Substantia nigra (tissue), 51 donors: ENCODE measurements at places on chromosomes 16 and 17.
A peak's percentile ranks its signal among the peaks of the same experiment; 100 is the strongest.

DNA sequence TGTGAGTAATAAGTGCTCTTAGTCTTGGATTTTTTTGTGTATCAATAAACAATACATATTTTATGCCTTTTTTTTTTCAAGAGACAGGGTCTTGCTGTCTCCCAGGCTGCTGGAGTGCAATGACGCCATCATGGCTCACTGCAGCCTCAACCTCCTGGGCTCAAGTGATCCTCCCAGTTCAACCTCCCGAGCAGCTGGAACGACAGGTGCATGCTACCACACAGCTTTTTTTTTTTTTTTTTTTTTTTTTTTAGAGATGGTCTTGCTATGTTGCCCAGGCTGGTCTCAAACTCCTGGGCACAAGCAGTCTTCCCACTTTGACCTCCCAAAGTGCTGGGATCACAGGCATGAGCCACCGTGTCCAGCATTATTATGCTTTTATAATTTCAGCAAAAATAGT, 13.0 kb downstream of the ACSF2 start:
- DNase-seq: no peak

DNA sequence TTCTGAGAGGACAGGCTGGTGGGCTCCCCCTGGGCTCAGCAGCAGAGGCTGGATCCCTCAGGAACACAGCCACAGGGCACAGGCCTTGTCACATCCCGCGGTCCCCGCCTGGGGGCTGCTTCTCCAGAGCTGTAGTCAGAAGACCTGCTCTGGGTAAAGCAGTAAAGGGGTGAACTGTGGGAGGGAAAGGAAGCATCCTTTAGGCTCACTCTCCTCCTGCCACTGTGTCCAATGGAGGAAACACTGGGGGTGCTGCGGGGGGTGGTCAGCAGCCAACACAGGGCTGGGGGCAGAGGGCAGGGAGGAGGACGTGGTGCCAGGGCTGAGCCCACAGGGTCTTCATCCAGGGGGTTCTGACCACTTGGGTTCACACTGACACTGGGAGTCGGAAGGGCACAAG, 5.0 kb upstream of the SLC38A8 start:
- DNase-seq: no peak

DNA sequence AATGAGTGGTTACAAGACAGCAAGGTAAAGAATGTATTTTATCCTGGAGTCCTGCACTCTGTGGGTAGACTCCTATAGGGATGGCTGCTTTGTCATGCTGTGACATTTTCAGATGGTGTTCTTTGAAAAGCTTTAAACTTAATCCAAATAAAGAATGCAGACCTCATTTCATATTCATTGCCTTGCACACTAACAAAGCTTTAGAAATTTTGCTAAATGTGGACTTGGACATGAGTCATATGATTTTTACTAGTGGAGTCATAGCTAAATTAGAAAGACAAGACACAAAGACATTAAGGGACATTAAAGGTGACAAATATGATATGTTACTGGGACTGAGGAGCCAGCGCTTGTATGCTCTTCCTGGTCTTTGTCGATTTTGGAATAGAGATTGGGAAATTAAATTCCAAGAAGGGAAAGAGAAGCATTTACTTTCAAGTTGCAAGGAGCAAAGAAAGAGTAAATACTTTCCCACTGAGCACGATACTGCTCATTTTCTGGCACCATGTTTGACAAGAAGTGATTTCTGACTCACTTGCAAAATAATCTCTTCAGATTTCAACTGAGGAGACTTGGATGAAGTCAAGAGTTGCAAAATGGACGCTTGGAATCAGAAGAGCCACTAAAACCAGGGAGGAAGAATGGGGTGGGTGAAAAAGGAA, 152.9 kb upstream of the MYOCD start:
- no peak for DNase-seq

DNA sequence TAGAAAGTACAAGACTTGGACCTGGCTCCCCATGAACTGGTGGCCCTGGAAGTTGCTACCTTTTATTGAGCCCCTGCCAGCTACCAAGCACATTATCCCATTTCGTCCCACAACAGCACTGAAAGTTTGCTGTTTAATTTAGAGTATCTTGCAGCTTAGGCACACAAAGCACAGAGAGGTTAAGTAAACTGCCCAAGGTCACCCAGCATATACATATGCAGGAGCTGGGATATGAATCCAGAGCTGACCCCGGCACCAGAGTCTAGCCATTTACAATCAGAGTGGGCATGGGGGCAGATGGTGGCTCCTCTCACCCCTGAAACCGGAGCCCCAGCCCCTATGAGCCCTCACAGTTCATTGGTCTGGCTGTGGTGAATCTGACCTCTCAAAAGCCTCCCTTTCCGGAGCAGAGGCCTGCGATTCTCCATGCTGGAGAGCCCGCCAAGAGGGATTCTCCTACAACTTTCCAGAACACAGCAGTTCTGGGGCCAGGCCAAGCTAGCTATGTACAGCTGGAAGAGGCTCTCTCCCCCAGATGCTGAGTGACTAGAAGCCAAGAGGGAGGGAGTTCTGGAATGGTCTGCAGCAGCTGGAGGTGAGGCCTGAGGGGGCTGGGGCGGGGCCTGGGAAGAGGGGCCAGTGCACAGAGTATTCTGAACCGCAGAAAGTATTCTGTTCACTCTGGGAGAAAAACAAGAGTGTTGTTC, 58.3 kb downstream of the SREBF1 start:
- peak; percentile 77 for DNase-seq

DNA sequence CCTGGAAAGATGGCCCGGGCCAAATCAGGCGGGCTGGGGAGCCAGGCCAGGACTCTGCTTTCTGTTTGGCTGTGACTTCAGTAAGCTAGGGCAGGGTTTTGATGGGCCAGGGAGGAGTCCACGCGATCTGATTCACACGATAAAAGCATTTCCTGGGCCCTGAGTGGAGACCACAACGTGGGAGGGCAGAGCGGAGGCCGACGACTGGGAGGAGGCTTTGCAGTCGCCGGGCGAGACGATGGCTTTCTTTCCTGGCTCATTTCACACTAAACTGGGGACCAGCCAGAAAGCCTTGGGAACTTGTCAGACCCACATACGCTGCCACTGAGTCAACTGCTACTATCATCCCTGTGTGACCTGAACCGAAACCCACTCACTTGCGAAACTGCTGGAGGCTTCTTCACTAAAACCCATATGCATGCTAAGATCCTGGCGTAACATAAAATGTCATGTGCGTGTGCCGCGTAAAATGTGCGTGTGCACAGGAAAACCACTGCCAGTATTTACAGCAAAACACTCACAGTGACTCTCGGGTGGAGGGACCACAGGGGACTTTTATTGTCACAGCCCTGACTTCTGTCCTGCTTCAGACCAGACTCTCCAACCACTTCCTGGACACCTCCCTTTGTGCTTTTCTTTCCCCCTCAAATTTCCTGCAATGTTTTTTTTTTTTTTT, 14.2 kb upstream of the RHBDF2 start:
- no peak for DNase-seq

DNA sequence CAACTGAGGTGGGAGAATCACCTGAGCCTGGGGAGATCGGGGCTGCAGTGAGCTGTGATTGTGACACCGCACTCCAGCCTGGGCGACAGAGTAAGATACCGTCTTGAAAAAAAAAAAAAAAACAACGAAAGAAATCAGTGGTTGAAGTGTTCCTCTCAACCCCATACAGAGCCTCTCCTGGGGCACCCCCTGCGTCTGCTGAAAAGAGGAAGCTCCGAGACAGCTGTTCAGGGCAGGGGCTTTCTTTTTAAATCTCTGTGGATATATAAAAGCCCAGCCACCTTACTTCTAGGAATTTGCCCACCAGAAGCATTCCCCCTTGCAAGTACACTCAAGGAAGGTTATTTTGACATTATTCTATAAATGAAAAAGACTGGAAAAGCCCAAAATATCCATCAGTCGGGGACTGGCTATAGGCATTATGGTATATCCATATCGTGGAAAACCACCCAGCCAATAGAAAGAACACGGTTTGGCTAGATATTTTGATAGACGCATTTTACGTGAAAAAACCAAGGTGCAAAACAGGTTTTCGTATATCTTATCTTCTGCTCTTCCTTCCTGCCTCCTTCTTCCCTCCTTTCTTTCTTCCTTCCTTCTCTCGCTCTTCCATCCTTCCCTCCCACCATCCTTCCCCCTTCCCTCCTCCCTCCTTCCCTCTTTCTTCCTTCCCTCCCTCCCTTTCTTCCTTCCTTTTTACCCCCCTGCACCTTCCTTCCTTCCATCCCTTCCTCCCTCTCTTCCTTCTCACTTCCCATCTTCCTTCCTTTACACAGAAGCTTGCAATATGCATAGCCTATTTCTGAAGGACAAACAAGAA, 9.2 kb upstream of the CCL22 start:
- DNase-seq: no peak

DNA sequence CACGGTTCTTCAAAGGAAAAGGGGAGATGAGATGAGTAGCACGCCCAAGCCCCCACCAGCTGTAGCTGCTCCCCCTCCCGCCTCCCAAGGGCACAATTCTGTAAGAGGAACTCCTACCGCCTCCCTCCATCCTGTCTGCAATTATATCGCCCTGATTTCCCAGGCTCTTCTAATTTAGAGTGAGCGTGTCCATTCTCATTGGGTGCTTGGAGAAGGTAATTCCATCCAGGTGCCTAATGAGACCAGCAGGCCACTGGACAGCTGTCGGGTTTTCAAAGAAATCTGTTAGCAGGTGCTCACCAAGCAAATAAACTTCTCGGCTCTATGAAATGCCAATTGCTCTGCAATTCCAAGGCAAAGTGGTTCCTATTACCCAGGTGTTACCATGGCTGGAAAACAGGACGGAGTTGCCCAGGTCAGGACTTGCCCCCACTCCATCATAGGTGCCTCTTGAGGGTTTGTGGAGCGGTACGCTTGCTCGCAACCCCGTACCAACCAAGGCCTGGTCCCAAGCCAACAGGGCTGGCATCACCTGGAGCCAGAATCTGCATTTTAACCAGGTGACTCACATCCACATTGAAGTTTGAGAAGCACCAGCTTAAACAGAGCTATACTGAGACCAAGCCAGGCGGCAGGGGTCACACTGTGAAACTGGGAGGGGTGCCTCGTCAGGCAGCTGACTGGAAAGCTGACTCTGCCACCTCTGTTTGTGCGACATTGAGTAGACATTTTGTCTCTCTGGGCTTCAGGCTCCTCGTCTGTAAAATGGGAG, 16.5 kb upstream of the MEAK7 start:
- DNase-seq: no peak

DNA sequence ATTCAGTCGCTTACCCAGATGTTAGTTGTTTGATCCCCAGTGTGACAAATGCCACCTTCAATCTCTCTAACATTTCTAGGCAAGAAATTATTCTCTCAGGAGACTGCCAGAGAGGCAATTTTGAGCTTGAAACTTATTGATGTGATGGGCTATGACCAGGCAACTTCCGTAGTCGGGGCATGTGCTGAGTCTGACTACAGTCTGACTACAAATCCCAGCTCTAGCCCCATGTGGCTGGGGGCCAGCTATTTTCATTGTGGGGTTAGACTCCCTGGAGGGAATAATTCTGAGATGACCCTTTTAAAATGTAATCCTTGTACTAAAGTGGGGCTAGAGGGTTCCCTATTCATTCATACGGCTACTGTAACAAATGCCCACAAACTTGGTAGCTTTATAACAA, 65.9 kb downstream of the RBFOX1 start:
- no peak for DNase-seq

GRCh38 chr17:78432226-78433012, 54.0 kb downstream of the PGS1 start:
- DNase-seq: peak; percentile 73

DNA sequence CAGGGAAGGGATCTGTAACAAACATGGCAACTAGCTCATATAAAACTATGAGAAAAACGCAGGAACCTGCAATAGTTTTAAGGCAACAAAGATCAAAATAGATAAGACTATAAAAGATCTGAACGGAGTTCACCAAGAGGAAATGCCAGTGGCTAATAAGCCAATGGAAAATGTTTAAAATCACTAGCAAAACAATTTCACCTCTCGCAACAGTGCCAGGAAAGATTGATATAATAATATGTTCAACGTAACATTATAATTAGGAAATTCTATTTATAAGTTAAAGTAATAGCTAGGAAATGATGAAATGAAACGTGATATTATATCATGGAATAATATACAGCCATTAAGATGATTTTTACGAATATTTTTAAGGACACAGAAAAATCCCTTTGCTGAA, 16.0 kb downstream of the MRC2 start:
- no peak for DNase-seq

GRCh38 chr17:45923511-45924268, 29.3 kb downstream of the MAPT start:
- DNase-seq: no peak

DNA sequence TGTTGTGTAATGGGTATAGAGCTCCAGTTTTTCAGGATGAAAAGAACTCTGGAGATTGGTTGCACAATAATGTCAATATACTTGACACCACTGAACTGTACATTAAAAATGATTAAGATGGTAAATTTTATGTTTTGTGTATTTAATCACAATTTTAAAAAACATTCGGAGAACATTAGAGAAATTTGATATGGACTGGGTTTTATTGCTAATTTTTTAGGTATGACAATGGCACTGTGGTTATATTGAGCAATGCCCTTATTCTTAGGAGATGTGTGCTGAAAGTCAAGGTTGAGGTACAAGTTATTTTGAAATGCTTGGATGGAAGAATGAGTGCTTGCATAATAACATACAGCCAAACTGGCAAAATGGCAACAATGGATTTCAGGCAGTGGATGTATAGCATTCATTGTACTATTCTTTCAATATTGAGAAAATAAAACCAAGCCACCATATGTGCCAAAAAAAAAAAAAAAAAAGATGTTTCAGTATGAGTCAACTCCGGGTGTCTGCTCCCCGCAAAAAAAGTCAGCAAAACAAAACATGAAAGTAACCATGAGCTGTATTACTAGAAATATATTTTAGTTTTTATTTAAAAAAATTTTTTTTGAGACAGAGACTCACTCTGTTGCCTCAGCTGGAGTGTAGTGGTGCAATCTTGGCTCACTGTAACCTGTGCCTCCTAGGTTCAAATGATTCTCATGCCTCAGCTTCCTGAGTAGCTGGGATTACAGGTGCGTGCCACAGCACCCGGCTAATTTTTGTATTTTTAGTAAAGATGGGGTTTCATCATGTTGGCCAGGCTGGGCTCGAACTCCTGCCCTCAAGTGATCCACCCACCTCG, 19.8 kb downstream of the HOXB1 start:
- DNase-seq: no peak

GRCh38 chr16:69417520-69418199, 6.8 kb upstream of the CYB5B start:
- peak; percentile 27 for DNase-seq

GRCh38 chr16:80107900-80108299, 432.9 kb upstream of the DYNLRB2 start:
- DNase-seq: no peak

- no peak for DNase-seq
These were observed 22.9 kb downstream of the COPZ2 start for GRCh38 chr17:48014595-48015111.

GRCh38 chr16:79772048-79772447, 171.5 kb upstream of the MAF start:
- no peak for DNase-seq
